Effector memory CD8-positive, alpha-beta T cell (primary cell): ENCODE measurements at places on chromosomes 6 and 20.

DNA sequence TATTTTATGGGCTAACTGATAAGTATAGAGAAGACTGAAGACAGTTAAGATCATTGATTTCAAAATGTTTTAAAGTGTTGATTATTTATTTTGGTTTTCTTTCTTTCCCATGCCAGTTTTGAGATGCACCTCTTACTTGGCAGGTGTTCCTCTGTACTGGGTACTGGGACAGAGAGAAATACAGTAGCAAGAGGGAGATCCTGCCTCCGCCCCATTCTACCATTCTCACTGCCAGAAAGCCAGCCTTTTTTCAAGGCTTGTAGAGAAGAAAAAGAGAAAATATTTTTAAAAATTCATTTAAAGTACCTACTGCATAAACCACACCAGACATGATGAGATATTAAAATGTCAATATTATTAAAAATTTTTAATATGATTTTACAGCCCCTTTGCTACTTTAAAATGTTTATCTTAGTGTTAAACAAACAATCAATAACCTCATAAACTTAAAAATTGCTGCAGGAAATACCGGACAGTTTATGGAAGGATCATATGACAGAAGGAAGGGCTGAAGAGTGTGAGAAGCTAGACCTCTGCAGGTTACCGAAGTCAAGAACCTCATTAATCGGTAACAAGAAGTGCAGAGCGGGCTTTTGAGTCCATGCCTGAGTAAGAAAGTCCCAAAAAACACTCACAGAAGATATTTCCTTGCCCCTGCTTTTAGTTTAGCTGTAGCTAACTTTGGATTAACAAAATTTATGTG is 117.8 kb upstream of the ESR1 start:
- no peak for DNase-seq
- no peaks in the 10 kb centered on the region for H3K36me3 ChIP-seq
- no peak overlapping the region for H3K4me3 ChIP-seq
- H3K4me1 ChIP-seq = peaks cover 9% of the 10 kb centered on the region

- no peak overlapping the region for H3K27ac ChIP-seq
- no peaks in the 10 kb centered on the region for H3K36me3 ChIP-seq
- DNase-seq = no peak
- no peak overlapping the region for H3K4me3 ChIP-seq
- H3K4me1 ChIP-seq = no peaks in the 10 kb centered on the region
These were observed 43.8 kb downstream of the ADAT2 start for GRCh38 chr6:143406673-143407072.

- peak; percentile 49 for DNase-seq
- H3K4me3 ChIP-seq = peak overlapping the region; percentile 63
- H3K27me3 ChIP-seq = peaks cover 39% of the 10 kb centered on the region
- H3K36me3 ChIP-seq = peaks cover 6% of the 10 kb centered on the region
- peak overlapping the region; percentile 87 for H3K27ac ChIP-seq
These were observed 12.1 kb upstream of the NFATC2 start for GRCh38 chr20:51554538-51555165.

GRCh38 chr20:38969708-38970107 is 7.6 kb downstream of the DHX35 start:
- no peak for DNase-seq
- peaks cover 20% of the 10 kb centered on the region for H3K36me3 ChIP-seq

- H3K4me3 ChIP-seq = no peak overlapping the region
- no peaks in the 10 kb centered on the region for H3K27me3 ChIP-seq
- DNase-seq = no peak
- H3K27ac ChIP-seq = no peak overlapping the region
These were observed 254.0 kb upstream of the GJE1 start for GRCh38 chr6:141878686-141879085.

- H3K27me3 ChIP-seq = no peaks in the 10 kb centered on the region
- no peak overlapping the region for H3K4me3 ChIP-seq
- H3K36me3 ChIP-seq = no peaks in the 10 kb centered on the region
- no peak for DNase-seq
These were observed 592.3 kb downstream of the PKHD1 start for GRCh38 chr6:51495096-51495495.

- peaks cover 14% of the 10 kb centered on the region for H3K4me1 ChIP-seq
- peak overlapping the region; percentile 6 for H3K27ac ChIP-seq
- H3K4me3 ChIP-seq = no peak overlapping the region
- no peaks in the 10 kb centered on the region for H3K27me3 ChIP-seq
These were observed 75.3 kb downstream of the SLC23A2 start for GRCh38 chr20:4925842-4926530.

DNA sequence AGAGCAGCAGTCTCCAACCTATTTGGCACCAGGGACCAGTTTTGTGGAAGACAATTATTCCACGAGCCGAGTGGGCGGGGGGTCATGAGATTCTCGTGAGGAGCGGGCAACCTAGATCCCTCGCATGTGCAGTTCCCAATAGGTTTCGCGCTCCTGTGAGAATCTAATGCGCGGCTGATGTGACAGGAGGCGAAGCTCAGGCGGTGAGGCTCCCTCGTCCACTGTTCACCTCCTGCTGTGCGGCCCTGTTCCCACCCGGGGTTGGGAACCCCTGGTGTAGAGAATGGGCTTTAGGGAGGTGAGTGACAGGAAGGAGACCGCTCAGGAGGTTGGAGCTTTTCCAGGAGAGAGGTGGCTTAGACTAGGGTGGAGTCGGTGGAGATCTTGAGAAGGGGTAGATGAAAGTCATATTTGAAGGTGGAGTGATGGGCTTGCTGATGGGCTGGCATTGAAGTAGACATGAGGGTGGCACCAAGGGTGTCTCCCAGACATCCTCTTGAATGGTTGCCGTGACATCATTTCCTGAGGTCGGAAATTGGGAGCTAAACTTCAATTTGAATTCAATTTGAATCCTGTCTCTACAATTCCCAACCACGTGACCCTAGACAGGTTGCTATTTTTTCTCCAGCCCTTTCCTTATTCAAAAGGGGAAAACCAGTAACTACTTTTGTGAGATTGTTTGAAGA is 1.5 kb upstream of the RAD21L1 start:
- peaks cover 12% of the 10 kb centered on the region for H3K4me1 ChIP-seq

DNA sequence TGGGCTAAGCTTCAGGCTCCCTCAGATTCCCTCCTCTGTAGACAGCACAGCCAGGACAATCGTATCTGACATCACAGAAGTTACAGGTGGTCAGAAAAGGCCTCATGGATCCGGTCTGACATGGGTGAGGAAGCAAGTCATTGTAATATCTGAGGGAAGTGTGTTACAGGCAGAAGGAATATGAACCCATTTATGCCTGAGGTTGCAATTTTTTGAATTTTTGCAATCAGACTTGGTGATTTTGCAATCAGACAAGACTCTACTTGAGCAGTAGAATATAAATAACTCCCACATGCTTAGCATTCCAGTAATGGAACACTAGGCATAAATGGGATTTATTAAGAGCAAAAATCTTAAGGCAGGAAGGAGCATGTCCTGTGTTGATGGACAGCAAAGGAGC is 52.1 kb downstream of the CBLN4 start:
- H3K4me1 ChIP-seq = no peaks in the 10 kb centered on the region
- H3K27me3 ChIP-seq = no peaks in the 10 kb centered on the region
- H3K36me3 ChIP-seq = no peaks in the 10 kb centered on the region
- no peak overlapping the region for H3K4me3 ChIP-seq
